ENCODE measurements at places on chromosomes 7 and 10.

DNA sequence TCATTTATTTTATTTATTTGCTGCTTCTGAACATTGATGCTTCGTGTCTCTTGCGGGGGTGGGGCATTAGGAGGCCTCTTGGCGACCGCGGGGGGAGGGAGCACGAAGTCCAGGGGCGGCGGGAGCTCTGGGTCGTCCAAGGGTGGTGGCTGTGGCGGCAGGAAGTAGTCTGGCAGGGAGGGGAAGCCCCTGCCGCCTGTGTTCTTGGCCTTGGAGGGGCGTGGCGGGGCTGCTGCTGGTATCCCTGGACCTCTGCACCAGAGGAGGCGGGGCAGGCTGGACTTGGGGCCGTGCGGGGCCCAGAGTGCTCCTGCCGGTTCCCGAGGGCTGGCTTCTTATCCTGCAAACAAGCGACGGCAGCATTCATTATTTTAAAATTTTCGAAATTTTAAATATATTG lies 70.5 kb upstream of the ABI1 start:
- no peak for DNase-seq

GRCh38 chr7:77326131-77326530 lies 90.0 kb downstream of the GSAP start:
- DNase-seq = no peak

- no peak for DNase-seq
Observed at GRCh38 chr10:130877126-130877525, 434.4 kb downstream of the TCERG1L start.

GRCh38 chr7:116691664-116692063 lies 19.7 kb downstream of the MET start:
- no peak for DNase-seq

- DNase-seq = no peak
Observed at GRCh38 chr7:46558482-46559193, 637.6 kb upstream of the IGFBP3 start.

GRCh38 chr10:1156921-1157614 lies 100.9 kb downstream of the WDR37 start:
- DNase-seq = no peak
